ENCODE measurements at places on chromosomes 12 and 14. TPM values are rescaled to one million over a fixed set of nuclear protein-coding genes. Genes with fewer than 3 reads are reported as not detected.

DNA sequence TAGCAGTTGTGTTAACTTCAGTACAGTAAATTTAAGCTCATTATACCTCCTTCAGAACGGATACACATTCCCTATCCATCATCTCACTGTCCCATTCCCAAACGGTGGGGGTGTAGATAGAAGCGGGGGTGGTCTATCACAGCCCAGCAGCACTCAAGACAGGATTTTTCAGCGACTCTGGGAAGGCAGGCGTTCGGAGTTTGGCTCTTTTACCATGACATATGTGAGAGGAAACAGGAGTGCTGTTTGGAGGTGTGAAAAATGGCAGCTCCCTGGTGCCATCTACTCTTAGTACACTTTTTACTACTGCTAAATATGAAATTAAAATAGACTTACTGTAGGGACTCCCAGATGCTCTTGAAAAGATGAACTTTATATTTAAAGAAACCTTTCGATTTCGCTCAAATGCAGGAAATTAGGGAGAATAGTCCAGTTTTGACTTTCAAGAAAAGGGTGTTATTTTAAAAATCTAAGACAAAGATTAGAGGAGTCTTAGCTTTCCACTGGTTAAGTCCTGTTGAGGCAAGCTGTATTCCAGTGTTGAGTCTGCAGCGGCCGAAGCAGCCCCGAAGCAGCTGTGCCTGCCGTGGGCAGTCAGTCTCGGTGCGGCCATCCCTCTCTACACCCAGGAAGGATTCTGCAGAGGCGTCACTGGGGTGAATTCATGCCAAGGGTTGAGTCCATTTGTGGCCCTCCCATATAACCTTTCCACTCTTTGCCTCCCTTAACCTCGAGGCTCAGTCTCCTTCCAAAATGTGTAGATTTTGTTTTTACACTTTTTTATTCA, 42.1 kb downstream of the KCNMB4 start:
- no peak for DNase-seq

DNA sequence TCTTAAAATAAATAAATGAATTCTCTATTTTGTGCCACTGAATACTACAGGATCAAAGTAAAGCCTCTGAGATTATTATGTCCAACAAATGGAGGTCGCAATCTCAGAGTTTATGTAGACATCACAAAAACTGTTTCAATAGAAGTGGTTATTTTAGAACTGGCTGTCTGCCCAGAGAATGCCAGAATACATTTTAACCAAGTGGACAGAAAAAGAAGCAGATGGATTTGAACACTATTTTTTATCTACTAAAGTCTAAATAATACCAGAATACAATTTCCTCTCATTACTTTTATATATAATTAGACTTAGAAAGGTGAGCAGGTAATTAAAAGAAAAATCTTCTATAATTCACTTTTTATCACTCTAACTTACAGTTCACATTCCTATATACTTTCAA, 118.3 kb downstream of the MED13L start:
- no peak for DNase-seq

The DDN gene
- total RNA-seq, result 0.12 TPM

- DNase-seq, result no peak
Observed at GRCh38 chr14:59093902-59094301, 94.6 kb upstream of the DAAM1 start.

GRCh38 chr14:73245480-73246325, 8.4 kb downstream of the PAPLN start:
- no peak for DNase-seq

DNA sequence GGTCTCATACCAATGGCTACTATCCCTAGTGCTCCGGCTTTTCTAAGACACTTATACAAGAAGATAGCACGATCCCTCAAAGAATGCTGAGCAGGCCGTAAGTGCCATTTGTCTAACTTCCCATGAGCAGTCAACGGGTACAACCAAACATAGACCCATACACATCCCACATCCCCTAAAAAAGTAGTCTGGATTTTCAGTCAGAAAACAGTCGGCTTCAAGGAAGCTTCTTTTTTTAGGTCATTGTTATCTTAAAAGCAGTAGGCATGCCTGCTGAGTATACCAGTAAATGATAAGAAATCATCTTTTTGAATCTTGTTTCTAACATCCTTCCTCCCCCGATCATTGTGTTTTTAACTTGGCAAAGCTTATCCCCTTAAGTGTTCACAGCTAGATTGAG, 19.8 kb downstream of the OSBPL8 start:
- DNase-seq, result no peak

DNA sequence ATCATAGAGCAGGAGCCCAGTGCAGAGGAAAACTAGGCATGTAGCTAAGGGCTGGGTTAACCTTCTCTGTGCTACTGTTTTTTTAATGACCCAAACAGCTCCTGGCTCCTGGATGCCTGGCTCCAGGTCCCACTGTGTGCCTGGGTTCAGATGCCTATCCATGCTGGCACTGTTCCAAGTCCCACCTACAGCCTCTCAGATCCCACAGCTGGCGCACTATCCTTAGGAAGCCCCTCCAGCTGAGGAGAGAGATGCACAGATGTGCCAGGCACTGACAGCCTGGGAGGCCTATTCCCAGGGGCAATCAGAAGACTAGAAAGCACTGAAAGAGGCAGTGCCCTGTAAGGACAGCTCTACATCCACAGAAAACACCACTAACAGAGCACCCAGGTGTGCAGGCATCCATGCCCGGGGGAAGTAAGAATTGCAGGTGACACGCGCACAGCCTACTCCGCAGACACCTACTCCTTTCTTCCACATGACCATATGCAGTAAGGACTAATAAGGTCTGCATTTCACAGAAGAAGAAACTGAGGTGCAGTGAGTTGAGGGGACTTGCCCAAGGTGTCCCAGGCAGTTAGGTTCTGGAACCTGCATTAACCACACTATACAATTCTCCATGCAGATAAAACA, 51.2 kb downstream of the PITPNM2 start:
- no peak for DNase-seq

The NXPH4 gene
- 2.5 TPM for total RNA-seq

The PTPN21 gene
- 11.1 TPM for total RNA-seq

GRCh38 chr14:61598980-61599379, 96.3 kb upstream of the HIF1A start:
- no peak for DNase-seq

The NGB gene
- total RNA-seq, result not detected

DNA sequence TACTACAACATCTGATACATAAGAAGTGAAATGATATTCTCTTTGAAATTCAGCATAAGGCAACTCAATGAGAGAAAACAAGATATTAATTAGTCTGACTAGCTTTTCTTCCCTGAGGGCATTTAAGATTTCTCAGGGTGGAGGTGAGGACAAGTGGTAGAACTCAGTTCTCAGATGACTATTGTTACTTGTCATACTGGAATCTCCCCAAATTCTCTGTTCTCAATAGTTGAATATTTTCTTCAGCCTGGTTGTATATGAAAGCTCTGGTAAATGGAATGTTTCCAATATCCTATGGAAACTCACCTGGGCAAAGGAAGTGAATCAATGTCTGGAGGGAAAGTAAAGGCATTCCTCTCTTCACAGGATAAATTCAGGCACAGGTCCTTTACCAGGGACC, 18.2 kb upstream of the ITGA5 start:
- no peak for DNase-seq

- no peak for DNase-seq
Observed at GRCh38 chr14:68604361-68604730, 188.5 kb downstream of the ZFP36L1 start.

DNA sequence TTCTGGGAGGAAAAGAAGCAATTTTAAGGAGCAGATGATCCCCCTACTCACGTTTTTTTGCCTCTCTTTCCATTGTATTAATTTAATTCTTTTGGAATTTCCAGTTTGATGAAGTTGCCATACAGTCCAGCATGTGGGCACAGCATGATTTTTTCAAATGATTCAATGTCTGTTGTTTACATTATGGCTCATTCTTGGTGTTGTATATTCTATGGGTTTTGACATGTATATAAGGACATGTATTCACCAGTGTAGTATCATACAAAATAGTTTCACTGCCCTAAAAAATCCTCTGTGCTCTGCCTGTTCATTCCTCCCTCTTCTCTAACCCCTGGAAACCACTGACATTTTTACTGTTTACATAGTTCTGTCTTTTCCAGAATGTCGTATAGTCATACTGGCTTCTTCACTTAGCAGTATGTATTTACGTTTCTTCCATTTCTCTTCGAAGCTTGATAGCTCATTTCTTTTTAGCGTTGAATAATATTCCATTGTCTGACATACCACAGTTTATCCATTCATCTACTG, 13.3 kb upstream of the KLHDC2 start:
- no peak for DNase-seq

DNA sequence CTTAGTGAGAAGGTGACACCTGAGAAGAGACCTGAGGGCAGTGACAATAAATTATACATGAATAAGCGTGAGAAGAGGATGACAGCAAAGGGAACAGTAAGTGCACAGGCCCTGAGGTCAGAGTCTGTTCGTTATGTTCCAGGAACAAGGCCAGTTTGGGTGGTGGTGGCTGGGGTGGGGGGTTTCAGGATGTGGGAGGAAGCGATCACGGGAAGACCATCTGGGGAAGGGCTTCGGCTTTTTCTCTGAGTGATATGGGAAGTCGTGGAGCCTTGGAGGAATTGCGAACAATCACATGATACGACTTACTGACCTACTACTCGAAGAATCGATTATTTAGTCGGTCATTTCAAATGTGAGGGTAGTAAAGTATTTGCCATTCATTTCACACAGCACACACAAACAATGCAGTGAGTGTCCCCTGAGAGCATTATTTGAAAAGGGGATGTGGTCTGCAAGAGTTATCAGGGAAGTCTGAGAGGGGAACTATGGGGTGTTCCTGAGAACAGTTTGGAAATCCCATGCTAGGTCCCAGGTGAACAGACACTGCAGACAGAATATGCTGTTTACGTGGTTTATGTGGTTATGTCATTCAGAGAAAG, 94.7 kb downstream of the SLC38A1 start:
- no peak for DNase-seq

The SIX4 gene
- 6.4 TPM for total RNA-seq

The CLEC4C gene
- not detected for total RNA-seq

DNA sequence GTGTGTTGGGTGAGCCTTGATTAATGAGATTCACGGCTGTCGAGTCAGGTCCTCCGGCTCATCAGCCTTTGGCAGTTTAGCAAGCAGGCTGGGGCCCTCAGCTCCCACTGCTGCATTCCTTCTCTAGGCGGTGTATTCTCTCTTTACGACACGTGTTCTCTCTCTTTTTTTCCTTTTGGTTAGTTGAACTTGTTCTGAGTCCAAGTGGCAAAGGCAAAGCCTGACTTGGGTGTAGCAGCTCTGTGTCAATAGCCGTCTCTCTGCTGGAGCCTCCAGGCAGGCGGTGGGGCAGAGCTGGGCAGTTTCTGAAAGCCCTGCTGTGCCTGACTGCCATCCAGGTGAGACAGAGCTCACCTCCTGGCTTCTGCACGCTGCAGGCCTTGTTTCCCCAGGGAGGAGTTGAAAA, 46.6 kb downstream of the SUSD6 start:
- no peak for DNase-seq

DNA sequence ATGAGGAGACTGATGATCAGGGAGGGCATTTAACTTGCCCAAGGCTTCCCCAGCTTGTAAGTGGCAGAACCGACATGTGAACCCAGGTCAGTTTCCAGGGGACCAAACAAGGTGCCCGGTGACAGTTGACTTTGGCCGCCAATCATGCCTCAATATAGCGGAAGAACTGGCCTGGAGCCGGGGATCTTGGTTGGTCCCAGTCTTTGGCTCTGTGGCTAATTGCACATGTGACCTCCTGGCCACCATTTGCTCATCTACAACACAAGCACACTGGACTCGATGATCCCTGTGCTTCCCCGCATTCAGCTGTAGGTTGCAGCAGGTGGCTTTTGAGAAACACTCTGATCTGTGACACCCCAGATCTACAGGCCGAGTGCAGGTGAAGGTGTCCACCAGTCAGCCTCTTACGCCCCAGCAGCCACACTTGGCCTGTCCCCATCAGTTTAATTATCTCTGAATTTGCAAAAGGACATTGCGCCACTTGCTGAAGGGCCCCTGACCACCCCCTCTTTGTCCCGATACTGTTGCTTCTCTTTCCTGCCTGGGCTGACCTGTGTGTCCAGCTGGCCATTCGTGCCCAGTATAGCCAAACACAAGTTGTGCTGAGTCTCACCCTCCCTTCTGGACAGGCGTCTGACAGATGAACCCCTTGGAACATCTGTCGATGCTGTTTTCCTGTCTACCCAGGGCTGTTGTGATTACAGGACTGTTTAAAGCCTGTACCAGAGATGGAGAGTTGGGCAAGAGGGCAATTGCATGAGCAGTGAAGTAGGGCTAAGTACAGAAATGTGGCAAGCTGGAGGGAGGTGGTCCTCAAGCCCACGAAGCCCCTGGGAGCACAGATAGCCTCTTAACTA, 14.1 kb downstream of the ACACB start:
- no peak for DNase-seq

- no peak for DNase-seq
Observed at GRCh38 chr14:72544615-72545387, 349.1 kb downstream of the DPF3 start.

GRCh38 chr12:16258963-16259362, 18.5 kb downstream of the SLC15A5 start:
- no peak for DNase-seq

DNA sequence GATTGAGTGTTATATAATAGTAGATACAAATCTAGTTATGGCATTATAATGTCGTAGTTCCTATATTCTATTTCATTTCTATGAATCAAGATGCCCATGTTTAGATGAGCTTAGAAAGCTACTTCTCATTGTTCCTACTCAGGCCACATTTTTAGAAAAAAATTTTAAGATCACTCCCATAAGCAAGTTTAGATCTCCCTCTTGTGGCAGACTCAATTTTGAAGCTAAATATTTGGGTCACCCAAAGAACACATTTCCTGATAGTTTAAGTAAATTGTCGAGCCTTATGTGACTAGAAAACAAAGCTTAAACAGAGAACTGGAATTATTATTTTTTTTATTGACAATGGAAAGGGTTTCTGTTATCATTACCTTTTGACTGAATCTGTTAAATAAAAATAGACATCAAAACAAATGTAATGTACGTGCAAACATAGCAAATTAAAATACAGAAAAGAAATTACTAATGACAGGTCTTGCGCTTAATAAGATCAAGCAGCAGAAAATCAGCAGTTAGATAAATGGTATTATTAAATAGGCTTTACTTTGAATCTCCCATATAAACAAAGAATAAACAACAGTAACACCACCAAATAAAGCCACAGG, 180.2 kb downstream of the ACSS3 start:
- peak; percentile 54 for DNase-seq

The ZC3H10 gene
- 3.0 TPM for total RNA-seq

GRCh38 chr12:102781117-102781516, 135.9 kb downstream of the PAH start:
- no peak for DNase-seq

The TAS2R8 gene
- not detected for total RNA-seq
